ENCODE measurements at places on chromosomes 11 and 22.

- DNase-seq = no peak
These were observed 17.4 kb downstream of the CEP164 start for GRCh38 chr11:117345039-117345438.

DNA sequence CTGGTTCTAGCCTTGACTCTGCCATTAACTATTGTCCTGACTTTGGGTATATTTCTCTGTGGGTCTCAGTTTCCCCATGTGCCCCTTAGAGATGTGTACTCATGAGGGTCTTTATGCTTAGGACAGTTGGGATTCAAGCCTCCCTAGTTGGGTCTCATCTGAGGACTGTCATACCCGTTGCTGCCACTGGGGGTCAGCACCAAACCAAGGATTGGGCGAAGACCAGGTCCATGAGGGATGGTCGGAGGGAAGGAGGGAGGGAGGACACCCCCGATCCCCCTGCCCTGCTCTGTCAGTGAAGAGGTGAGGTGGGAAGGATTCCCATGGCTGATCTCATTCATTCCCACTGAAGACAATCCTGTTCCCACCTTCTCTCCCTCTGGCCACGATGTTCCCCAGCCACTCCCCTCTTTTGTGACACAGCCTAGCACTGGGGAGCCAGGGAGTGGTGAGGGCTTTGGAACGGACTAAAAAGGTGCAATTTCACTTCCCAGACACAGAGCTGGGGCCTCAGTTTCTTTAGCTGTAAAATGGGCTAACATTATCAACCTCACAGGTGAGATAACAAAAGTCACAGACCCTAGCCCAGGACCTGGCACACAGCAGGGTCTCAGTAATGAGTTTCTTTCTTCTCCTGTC lies 12.4 kb upstream of the KLHL35 start:
- DNase-seq = peak; percentile 64

- no peak for DNase-seq
These were observed 439 bp downstream of the LMO1 start for GRCh38 chr11:8263109-8263768.

- DNase-seq = no peak
These were observed 116.6 kb downstream of the TBC1D22A start for GRCh38 chr22:46879083-46879482.

DNA sequence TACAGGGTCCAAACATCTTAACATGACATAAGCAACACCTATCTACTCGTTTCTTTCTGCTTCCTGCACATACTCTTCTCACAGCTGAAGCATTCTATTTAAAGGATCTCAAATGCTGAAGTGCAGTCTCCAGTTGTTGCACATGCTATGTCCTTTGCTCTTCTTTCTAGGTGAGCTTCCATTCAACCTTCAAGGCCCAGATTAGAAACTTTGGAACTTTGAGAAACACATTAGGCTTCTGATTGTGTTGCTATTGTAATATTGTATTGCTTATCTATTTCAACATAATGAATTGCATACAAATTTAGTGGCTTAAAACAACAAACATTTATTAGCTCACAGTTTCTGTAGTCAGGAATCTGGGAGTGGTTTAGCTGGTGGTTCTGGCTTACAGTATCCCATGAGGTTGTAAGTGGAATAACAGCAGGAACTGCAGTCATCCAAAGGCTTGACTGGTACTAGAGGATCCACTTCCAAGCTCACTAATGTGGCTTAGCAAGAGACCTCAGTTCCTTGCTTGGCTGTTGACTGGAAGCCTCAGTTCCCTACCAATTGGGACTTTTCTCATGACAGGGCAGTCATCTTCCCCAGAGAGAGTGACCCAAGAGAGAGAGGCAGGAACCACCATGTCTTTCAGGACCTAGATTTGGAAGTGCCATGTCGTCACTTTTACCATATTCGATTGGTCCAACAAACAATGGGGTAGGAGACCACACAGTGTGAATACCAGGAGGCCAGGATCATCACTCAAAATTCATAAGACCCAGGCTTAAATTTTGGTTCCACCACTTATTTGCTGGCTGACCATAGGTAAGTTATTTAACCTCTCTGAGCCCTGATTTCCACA lies 27.2 kb upstream of the RASSF10 start:
- DNase-seq = no peak

DNA sequence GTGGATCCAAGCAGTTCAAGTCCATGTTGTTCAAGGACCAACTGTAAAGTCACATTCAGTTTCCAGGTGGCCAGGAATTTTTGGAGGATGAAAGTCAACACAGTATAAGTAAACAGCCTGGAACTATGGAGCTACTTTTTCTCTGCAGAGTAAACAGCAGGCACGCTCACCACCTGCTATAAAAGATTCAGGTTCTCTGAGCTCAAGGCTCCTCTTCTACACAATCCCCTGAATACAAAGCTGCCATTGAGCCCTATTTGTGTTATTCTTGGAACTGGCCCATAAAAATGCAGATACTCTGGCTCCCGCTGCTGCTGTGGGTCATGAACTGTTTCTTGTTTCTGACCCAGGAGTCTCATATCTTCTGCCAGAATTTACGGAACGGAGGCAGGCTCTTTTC lies 56.9 kb upstream of the PRR5 start:
- no peak for DNase-seq

GRCh38 chr22:27749597-27750225 lies 51.8 kb downstream of the MN1 start:
- no peak for DNase-seq

DNA sequence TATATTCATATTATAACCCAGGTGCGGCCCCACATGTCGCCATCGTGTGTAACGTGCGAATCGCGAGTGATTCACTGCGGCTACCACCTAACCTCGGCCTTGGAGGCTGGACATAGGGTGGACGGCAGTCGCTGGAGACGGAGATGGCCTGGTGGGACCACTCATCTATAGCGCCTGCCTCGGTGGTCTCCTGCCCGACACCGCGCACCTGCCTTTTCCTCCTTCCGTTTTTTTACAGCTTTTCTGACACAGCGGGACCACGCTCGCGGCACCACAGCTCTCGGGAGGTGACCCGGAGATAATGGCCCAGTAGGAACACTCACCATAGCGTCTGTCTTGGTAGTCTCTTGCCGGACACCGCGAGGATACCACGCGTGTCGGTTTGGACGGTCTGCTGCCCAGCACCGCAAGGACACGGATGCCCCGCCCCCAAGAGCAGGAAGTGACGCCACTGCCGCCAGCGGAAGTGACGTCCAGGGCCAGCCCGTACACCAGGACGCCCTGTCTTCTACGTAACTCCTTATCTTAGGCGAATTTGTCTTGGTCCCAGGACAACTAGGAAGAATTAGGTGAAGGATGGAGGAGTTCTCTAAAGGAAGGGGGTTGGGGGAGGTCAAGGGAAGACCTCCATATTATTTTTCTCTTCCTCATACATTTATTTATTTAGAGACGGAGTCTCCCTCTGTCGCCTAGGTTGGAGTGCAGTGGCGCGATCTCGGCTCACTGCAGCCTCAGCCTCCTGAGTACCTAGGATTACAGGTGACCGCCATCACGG lies 6.4 kb downstream of the SNU13 start:
- peak; percentile 82 for DNase-seq

- DNase-seq = no peak
These were observed 15.1 kb downstream of the APOL6 start for GRCh38 chr22:35663371-35663770.

GRCh38 chr22:39434721-39435120 lies 22.1 kb upstream of the MGAT3 start:
- DNase-seq = no peak

- no peak for DNase-seq
These were observed 60.7 kb upstream of the CSNK2A3 start for GRCh38 chr11:11413776-11414175.

DNA sequence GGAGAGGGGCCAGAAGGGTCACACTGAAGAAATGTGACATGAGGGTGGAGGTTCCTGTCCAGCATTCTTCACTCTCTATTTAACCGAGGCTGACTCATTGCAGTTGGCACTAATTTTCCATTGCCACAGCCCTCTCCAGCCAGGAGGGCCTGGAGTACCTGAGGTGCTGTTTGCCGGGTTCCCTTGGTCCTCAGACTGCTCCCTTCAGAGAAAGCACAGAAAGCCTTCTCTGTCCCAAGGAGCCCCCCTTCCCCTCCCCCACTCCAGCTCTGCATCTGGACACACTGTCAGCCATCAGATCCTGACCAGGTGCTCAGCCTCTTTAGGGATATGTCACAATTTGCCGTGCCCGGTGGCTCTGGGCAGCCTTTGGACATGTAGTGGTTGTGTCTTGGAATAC lies 3.2 kb upstream of the C11orf91 start:
- no peak for DNase-seq

- no peak for DNase-seq
These were observed 222.5 kb downstream of the TBC1D22A start for GRCh38 chr22:46984751-46985506.

DNA sequence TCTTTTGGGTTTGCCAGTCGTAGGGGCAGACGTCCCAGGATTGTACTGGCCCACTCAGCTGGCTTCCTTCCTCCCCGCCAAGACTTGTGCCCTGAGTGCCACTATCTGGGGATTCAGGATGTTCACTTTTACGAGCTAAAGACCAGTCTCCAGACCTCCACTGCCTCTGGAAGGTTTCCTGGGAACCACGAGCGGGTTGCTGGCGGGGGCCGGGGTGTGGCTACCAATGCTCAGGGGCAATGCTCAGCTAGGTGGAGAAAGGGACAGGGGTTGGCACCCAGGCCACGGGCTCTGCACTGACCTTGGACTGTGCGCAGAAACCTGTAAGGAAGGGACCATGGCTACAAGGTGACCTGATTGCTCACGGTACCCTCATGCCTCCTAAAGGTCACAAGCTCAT lies 2.2 kb downstream of the NEFH start:
- DNase-seq = no peak

- DNase-seq = no peak
These were observed 8.7 kb downstream of the PCSK7 start for GRCh38 chr11:117222991-117223740.

DNA sequence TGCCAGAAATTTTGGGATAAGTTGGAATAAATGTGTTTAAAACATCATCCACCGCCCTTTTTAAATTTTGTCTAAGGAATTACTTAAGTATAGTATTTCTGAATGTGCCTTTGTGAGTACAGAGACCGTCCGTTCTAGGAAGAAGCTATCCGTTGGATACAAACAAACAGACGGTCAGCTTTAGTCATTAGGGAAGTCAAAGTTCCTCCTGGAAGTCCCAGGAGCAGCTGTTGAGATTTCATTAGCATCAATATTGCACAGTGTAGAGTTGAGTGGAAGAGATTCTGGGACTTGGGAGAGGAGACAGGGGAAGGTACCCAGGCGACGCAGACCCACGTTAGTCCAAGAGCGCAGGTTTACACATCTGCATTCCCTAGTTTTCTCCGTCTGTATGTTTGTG lies 15.7 kb upstream of the ADSL start:
- DNase-seq = no peak
